ENCODE measurements at places on chromosomes 2 and 18.

- DNase-seq, result no peak
Observed at GRCh38 chr2:204289066-204289465, 256.2 kb upstream of the PARD3B start.

- peak; percentile 9 for DNase-seq
Observed at GRCh38 chr2:170369894-170370293, 191.9 kb downstream of the MYO3B start.

DNA sequence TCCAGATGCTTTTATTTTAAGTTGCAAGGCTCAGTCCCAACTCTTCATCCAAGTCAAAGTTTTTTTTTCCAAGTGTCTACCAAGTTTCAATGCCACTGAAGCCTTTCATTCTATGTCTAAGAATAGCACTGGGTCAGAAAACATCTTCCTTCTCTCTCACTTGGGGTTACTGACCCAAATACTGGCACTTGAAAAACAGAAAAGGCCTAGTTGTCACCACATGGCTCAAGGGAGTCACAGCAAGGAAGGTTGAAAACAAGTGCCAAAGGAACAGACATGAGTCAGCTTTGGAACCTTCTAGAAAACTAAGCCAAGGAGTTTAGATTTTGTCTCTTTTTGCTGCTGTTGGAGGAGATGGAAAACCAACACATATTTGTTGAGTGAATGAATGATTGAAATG, 146.5 kb downstream of the COPS8 start:
- DNase-seq, result no peak

DNA sequence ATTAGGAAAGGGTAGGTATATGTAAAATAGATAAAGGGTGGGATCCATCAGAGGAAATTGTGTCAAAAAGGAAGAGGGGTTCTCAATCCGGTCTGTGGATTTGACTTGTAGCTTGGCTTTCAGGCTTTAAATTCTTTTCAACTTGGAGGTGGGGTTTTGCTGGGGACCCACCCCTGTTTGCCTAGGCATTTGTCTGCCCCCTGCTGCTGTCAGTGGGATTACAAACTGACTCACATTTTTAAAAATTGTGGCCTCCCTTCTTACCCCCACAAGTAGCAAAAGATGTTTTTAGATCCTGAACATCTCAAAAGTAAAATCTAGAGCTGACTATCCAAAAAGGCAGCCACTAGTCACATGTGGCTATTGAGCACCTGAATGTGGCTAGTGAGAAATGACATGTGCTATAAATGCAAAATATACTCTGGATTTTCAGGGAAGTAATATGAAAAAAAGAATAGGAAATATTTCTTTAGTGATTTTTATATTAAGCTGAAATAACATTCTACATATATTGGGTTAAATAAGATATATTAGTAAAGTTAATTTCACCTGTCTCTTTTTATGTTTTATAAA, 178.9 kb downstream of the GFPT1 start:
- DNase-seq, result no peak

- no peak for DNase-seq
Observed at GRCh38 chr18:22422909-22423548, 5.3 kb upstream of the CTAGE1 start.

- no peak for DNase-seq
Observed at GRCh38 chr2:179460181-179460929, 195.7 kb upstream of the SESTD1 start.

- DNase-seq, result no peak
Observed at GRCh38 chr2:82675186-82675585, 1783.9 kb downstream of the SUCLG1 start.

GRCh38 chr2:130987519-130988425, 105.5 kb downstream of the FAM168B start:
- DNase-seq, result no peak

DNA sequence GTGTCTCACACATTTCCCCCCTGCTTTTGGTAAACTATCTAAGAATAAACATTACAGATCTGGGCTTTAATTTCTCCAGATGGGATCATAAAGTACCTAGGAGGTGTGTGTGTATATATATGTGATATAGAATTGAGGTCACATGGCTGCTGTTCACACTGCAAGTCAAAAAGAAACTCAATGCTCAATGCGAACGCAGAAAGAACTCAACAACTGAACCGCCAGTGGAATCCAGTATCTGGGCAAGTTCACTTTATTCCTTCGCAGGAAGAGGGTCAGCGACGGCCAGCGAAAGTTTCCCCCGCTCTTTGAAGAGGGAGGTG, 17.7 kb downstream of the POU3F3 start:
- DNase-seq, result no peak

- peak; percentile 24 for DNase-seq
Observed at GRCh38 chr2:239531456-239532241, 130.8 kb upstream of the HDAC4 start.

DNA sequence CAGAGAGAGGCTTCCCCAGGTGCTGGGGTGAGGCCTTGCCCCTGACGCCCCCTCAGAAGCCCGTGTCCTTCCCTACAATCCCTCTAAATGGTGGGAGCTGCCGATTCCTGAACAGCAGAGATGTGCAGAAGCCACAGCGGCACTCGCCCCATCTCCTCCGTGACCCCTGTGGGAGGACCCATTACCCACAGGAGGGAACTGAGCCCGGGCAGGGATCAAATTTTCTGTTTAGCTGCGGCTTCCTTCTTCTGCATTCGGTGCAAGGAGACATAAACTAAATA, 181.2 kb upstream of the RAB6C start:
- DNase-seq, result no peak

- no peak for DNase-seq
Observed at GRCh38 chr2:38498045-38498481, 104.7 kb downstream of the HNRNPLL start.

DNA sequence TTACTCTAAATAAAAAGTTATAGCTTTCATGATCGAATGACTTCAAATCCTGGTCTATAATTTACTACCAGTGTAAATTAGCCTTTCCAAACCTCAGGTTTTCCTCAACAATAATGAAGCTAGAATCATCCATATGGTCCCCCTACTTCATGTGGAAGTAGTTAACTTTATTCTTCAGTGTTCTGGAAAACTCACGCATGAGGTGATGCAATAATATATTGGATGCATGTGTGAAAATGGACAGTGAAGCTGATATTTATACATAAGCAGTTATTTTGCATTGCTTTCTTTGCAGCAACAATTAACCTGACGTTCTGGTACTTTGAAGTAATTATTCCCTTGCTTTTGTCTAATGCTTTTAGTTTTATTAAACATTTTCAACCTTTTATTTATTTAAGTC, 18.6 kb upstream of the UNC80 start:
- DNase-seq, result no peak

GRCh38 chr18:51614033-51614432, 416.6 kb upstream of the MEX3C start:
- DNase-seq, result no peak

- DNase-seq, result no peak
Observed at GRCh38 chr18:26621161-26622026, 73.0 kb upstream of the KCTD1 start.

DNA sequence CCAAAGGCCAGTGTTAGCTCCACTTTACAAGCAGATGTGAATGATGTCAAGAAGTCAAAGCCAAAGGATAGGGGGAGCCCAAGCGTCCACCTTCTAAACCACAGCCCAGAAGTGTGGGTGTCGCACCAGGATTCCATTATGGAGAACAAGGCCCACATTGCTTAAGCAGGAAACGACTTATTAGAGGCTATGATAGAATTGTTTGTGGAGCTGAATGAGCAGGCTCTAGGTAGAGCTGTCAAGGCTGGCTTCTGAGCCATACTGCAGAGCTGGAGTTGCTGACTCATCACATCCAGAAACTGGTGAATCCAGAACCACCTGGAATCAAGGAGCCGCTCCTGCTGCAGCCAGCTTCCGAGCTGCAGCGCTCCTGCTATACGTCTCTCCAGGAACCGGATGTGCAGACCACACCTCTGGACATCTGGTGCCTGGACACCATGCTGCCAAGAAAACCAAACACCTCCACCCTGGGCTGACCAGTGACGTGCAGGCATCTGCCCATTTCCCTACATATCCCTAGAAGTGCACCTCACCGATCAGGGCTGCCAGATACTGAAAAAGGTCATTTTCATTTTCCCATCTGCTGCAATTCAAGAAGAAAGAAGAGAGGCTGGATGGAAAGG, 6.2 kb upstream of the TWIST2 start:
- DNase-seq, result no peak

DNA sequence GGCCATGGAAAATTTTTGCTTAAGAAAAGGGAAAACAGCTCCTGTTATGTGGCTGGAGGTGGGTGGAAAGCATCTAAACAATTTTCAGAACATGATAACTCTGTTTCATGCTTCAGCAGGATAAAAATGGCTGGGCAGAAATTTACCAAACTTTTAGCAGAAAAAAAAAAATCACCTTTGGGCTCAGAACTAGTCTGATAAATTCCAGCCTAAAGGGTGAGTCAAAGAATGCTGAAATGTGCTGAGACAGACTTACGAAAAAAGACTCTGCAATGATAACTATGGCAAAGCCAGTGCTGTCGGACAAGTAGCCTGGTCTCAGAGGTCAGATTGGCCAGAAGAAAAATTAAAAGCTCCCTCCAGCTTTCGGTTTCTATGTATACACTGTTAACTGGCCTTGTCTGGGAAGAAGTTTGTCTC, 123.6 kb downstream of the LRATD1 start:
- DNase-seq, result no peak

DNA sequence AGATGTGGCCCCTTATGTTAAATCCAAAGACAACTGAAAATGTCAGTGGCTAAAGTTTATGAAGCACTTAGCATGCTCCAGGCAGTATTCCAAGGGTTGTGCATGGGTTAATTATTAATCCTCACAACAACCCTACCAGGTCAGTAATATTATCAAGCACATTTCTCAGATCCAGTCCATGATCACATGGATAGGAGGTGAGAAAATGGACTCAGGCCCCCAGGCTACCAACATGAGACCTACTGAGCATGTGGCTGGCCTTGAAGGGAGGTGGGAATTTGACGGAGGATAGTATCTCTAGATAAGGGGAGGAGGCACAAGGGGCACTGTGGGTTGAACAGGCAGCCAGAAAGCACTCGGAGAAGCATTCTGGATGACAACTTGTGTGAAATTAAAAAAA, 412.0 kb downstream of the MEIS1 start:
- no peak for DNase-seq

- DNase-seq, result no peak
Observed at GRCh38 chr2:169172151-169172735, 102.9 kb downstream of the DHRS9 start.

GRCh38 chr2:116787848-116788247, 1026.6 kb upstream of the DDX18 start:
- DNase-seq, result no peak

GRCh38 chr2:74544634-74545033, 9.1 kb downstream of the LOXL3 start:
- no peak for DNase-seq

DNA sequence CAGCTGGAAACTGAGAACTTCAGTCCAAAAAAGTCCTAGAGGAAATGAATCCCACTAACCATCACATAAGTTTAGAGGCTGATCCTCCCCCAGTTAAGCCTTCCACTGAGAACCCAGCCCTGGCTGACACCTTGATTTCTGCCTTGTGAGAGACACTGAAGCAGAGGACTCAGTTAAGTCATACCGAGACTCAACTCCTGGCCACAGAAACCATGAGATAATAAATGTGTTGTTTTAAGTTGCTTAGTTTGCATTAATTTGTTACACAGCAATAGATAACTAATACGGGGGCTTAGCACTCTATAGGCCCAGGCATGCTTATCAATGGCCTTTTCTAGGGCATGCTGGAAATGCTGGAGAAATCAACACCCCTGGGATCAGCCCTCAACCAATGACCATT, 3.4 kb upstream of the ADD2 start:
- DNase-seq, result no peak

- DNase-seq, result no peak
Observed at GRCh38 chr2:229164545-229165249, 106.4 kb downstream of the PID1 start.

GRCh38 chr2:126643972-126644371, 12.0 kb upstream of the GYPC start:
- no peak for DNase-seq

GRCh38 chr2:82998781-82999180, 1460.3 kb downstream of the SUCLG1 start:
- DNase-seq, result no peak

GRCh38 chr2:15591692-15592463, at the start of gene DDX1:
Gene DDX1 (plus strand): TSS chr2:15591868. CDS start chr2:15591934, 66 bp downstream.
- DNase-seq, result peak; percentile 74

GRCh38 chr2:149559341-149560068, 28.1 kb downstream of the MMADHC start:
- no peak for DNase-seq

- DNase-seq, result no peak
Observed at GRCh38 chr2:15772086-15772595, 168.2 kb upstream of the MYCN start.

GRCh38 chr18:29840089-29840488, 1202.5 kb downstream of the DSC3 start:
- DNase-seq, result no peak

GRCh38 chr2:234536178-234536965, 39.5 kb upstream of the ARL4C start:
- no peak for DNase-seq

DNA sequence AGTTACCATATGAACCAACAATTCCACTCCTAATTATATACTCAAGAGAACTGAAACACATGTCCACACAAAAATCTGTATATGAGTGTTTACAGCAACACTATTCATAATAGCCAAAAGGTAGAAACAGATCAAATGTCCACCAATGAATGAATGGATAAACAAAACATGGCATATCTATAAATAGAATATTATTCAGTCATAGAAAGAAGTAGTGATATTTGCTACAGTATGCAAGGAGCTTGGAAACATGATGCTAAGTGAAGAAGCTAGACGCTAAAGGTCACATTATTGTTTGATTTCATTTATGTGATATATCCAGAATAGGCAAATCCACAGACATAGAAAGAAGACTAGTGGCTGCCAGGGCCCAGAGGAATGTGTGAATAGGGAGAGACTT, 92.0 kb downstream of the RTTN start:
- DNase-seq, result no peak

GRCh38 chr2:207484444-207485391, 45.0 kb upstream of the CREB1 start:
- no peak for DNase-seq

DNA sequence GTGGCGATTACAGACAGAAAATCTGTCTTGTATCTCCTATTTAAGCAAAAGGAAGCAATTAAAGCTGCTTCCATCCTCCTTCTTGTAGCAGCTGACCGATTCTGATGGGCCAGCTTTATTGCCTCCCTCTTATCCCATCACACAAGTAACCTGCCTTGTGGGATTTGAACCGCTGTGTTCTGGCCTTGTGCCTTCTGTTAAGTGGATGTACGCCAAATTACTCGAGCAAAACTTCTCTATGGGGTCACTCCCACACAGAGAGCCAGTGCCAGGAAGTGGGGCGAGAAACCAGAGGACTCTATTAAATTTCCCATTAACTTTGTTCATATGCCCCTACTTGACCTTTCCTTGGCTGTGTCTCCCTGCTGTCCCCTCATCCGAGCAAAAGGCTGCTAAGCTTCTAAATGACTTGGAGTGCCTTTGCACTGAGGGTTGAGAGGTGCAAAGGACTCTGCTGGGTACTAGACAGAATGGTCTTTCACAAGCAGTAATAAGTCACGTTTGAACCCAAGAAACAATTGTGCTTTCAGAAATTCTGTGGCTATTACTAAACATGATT, 672.5 kb downstream of the MBD2 start:
- no peak for DNase-seq

Data from NCI-H774 (cell line).